Mesothelial cell of epicardium (in vitro differentiated cells): ENCODE measurements at places on chromosomes 3 and 15.

GRCh38 chr3:149528340-149528650, 53.8 kb downstream of the TM4SF4 start:
- no peak overlapping the region for H3K4me3 ChIP-seq
- H3K27ac ChIP-seq, result peak overlapping the region; percentile 33
- DNase-seq, result no peak
- H3K36me3 ChIP-seq, result peaks cover 23% of the 10 kb centered on the region
- H3K27me3 ChIP-seq, result no peaks in the 10 kb centered on the region

DNA sequence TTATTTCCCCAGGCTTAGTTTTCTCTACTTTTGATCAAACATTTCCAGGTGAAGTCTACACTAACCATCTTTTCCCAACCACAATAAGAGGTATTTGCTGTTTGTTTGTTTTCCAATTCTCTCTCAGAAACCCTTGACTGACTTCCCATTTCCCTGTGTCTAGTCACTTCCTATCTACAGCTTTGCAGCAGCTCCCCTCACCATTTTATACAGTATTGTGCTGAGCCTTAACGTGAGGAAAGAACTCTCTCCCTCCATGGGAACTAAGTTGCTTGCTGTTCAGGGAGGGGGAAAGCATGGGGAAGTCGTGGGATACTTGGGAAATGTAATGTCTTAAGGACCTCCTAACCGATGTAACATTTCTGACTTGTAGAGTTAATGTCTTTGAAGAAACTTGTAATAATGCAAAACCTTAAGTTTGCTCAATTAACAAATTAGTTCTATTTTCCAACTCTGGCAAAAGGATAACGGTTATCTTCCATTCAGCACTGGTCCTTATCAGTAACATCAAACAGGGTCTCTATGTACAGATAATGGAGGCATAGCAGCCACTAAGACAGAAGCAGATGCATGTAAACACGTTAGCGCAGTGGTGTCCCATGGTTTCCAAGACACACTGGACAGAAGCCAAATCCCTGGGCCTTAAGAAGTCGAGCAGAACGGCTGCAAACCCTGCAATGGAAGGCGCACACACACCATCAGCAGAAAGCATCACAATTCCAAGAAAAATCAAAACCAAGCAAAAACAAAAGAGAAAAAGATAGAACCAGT, 39.7 kb downstream of the NPTN start:
- H3K36me3 ChIP-seq, result peaks cover 27% of the 10 kb centered on the region
- no peak for DNase-seq
- peak overlapping the region; percentile 84 for H3K27ac ChIP-seq
- H3K4me3 ChIP-seq, result no peak overlapping the region

- no peaks in the 10 kb centered on the region for H3K4me1 ChIP-seq
- H3K27me3 ChIP-seq, result no peaks in the 10 kb centered on the region
- H3K36me3 ChIP-seq, result peaks cover 3% of the 10 kb centered on the region
Observed at GRCh38 chr15:25179673-25180511, 225.1 kb downstream of the SNRPN start.

DNA sequence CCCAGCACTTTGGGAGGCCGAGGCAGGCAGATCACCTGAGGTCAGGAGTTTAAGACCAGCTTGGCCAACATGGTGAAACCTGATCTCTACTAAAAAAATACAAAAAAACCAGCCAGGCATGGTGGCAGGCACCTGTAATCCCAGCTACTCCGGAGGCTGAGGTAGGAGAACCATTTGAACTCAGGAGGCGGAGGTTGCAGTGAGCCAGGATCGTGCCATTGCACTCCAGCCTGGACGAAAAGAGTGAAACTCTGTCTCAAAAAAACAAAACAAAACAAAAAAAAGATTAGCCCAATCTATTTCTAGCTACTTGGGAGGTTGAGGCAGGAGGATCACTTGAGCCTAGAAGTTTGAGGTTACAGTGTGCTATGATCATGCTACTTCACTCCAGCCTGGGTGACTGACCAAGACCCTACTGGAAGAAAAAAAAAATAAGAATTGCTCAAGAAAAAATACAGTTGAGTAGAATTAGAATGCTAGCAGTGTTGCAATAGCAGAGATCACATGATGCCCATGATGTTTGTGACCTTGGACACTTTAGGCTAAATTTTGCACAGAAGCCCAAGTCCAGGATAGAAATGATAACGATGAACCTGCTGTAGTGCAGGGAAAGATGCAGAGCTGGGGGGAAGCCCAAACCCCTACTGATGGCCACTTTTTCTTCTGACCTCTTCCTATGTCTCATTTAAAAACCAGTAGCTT, 162.2 kb downstream of the LPP start:
- H3K27me3 ChIP-seq, result no peaks in the 10 kb centered on the region
- no peaks in the 10 kb centered on the region for H3K36me3 ChIP-seq
- no peak overlapping the region for H3K27ac ChIP-seq
- H3K4me1 ChIP-seq, result peaks cover 6% of the 10 kb centered on the region
- H3K4me3 ChIP-seq, result no peak overlapping the region

DNA sequence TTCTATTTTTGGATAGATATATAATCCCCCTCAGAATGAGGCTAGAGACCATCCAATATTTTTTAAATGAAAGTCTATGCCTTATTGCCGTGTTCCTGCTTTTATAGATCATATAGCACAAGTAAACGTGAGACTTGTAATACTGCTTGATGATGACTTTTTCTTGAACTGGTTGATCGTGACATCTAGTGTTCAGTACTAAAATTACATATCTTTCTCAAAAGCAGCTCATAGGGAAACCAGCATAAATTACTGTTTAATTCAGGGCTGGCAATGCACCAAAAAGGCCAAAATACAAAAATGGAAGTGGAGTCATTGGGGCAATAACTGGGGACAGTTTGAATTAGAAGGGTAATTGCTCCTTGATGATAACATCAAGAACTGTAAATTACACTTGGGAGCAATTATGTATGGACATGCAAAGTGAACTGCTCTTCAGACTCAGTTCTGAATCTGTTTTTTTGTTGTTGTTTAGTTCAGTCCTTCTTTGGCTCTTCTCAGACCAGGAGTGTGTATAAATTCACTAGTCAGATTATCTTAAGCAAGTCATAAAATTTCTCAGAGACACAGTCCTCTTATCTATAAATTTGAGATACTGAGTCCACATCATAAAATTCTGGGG, 325.3 kb downstream of the THSD4 start:
- peak overlapping the region; percentile 64 for H3K27ac ChIP-seq
- no peak for DNase-seq
- peaks cover 42% of the 10 kb centered on the region for H3K4me1 ChIP-seq
- H3K4me3 ChIP-seq, result no peak overlapping the region

- H3K4me1 ChIP-seq, result peaks cover 21% of the 10 kb centered on the region
- H3K27me3 ChIP-seq, result no peaks in the 10 kb centered on the region
- H3K36me3 ChIP-seq, result no peaks in the 10 kb centered on the region
- H3K4me3 ChIP-seq, result peak overlapping the region; percentile 85
- peak overlapping the region; percentile 96 for H3K27ac ChIP-seq
Observed at GRCh38 chr3:197791892-197792647, 1.0 kb downstream of the LRCH3 start.

DNA sequence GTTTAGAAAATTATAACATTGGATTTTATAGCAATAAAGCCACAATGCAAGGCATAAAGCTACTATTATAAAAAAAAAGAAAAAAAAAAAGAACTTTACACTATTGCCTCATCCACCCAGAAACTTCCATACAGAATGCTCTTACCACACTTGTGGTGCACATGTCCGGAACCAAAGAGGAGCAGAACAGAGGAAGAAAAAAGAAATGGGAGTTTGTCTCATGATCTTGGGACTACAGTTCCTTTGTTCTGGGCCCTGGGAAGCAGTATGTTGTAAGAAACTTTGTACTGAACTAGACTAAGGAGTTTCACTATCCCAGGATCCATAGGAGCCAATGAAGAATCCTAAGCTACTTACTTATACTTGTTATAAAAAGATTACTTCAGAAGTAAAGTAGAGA, 36.1 kb downstream of the FMN1 start:
- peaks cover 38% of the 10 kb centered on the region for H3K4me1 ChIP-seq
- H3K36me3 ChIP-seq, result no peaks in the 10 kb centered on the region
- no peak overlapping the region for H3K4me3 ChIP-seq
- no peak for DNase-seq

DNA sequence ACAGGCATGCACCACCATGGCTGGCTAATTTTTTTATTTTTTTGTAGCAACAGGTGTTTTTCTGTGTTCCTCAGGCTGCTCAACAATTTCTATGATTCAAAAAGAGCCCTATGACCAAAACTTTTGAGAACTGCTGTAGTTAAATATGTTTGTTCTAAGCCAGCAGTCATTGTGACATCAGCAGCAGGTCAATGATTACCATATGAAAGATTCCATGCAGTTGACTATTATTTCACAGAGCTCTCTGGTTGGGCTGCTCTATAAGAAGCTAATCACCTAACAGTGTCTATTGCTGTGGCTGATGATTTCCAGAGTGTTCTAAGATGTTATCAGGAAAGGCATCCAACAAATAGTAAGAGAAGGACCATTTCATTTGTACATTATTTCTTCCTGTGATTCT, at the start of gene CCDC54:
CCDC54 (plus strand) TSS at position 289 of the 400 bp plus-strand sequence. CDS start 149 bp downstream, outside the sequence.
- H3K36me3 ChIP-seq, result peaks cover 5% of the 10 kb centered on the region
- no peak for DNase-seq
- H3K27me3 ChIP-seq, result no peaks in the 10 kb centered on the region

DNA sequence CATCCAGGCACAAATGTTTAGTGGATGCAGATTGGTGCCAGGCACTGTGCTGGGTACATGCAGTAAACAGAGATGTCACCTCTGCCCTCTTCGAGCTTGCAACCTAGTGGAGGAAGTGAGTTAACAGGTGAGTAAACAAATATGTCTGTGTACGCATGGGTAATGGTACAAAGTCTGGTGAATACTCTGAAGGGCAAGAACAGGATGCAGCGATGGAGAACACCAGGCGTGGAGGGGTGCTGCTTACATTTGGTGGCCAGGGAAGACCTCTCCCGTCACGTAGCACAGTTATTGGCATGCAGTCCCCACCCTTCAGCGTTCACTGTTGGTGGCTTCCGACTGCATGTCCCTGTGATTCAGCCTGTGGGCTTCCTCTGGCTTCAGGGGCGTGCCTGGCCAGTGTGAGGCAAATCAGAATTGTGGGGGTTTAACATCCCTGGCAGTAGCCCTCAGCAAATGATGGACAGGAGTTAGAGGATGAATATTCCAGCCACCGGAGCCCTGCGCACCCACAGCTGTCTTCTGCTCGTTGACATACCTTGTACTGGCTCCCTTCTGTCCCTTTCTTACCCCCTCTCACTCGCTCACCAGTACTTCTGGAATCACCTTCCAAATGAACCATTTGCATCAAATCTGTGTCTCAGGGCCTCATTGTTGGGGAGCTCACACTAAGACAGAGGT, 9.1 kb upstream of the HDAC11 start:
- H3K27ac ChIP-seq, result no peak overlapping the region
- DNase-seq, result no peak
- no peaks in the 10 kb centered on the region for H3K27me3 ChIP-seq
- H3K36me3 ChIP-seq, result no peaks in the 10 kb centered on the region
- peaks cover 12% of the 10 kb centered on the region for H3K4me1 ChIP-seq
- H3K4me3 ChIP-seq, result no peak overlapping the region

GRCh38 chr3:138066383-138066782, 49.0 kb downstream of the DZIP1L start:
- H3K4me1 ChIP-seq, result no peaks in the 10 kb centered on the region
- no peak overlapping the region for H3K4me3 ChIP-seq
- peaks cover 10% of the 10 kb centered on the region for H3K36me3 ChIP-seq

DNA sequence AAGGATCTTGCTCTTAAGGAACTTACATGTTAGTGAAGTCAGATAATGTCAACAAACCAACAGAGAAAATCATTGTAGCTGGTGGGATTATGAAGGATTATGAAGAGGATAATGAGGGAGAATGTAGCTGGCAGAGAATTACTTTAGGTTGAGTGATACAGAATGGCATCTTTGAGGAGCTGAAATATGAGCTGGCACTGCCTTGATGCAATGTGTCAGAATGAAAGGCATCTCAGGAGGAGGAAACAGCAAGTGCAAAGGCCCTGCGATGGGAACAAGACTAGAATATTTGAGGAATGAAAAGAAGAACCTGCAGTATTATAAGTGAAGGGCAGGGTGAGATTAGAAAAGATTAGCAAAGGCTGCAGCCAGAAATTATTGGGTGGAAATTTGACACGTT, 237.2 kb upstream of the ADAMTS9 start:
- H3K4me1 ChIP-seq, result peaks cover 12% of the 10 kb centered on the region
- no peaks in the 10 kb centered on the region for H3K27me3 ChIP-seq
- H3K27ac ChIP-seq, result no peak overlapping the region
- H3K4me3 ChIP-seq, result no peak overlapping the region

GRCh38 chr3:39548282-39548681, 80.8 kb downstream of the MOBP start:
- no peak overlapping the region for H3K4me3 ChIP-seq
- DNase-seq, result no peak
- peaks cover 20% of the 10 kb centered on the region for H3K27me3 ChIP-seq

DNA sequence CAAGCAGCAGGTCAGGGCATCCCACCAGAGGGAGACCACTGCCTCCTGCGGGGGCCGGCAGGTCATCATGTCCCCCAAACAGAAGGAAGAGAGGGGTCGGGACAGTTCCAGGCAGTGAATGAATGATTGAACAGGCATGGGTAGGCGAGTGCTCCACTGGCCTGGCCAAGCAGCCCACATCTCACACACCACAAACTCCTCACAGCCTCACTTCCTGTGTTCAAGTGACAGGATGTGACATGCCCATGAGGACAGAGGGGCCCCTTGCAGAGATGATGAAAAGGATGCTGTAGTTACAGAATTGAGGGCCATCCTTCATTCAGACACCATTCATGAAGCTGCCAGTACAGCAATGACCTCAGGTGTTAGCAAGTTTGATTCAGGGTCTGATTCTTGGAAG, 3.7 kb downstream of the IQSEC1 start:
- peaks cover 2% of the 10 kb centered on the region for H3K4me1 ChIP-seq
- H3K27me3 ChIP-seq, result peaks cover 35% of the 10 kb centered on the region
- H3K27ac ChIP-seq, result no peak overlapping the region
- DNase-seq, result no peak
- no peak overlapping the region for H3K4me3 ChIP-seq
- no peaks in the 10 kb centered on the region for H3K36me3 ChIP-seq

- peaks cover 30% of the 10 kb centered on the region for H3K27me3 ChIP-seq
- peak; percentile 27 for DNase-seq
- no peaks in the 10 kb centered on the region for H3K36me3 ChIP-seq
- H3K4me1 ChIP-seq, result no peaks in the 10 kb centered on the region
- H3K4me3 ChIP-seq, result no peak overlapping the region
Observed at GRCh38 chr15:31467361-31467760, 140.7 kb downstream of the KLF13 start.

DNA sequence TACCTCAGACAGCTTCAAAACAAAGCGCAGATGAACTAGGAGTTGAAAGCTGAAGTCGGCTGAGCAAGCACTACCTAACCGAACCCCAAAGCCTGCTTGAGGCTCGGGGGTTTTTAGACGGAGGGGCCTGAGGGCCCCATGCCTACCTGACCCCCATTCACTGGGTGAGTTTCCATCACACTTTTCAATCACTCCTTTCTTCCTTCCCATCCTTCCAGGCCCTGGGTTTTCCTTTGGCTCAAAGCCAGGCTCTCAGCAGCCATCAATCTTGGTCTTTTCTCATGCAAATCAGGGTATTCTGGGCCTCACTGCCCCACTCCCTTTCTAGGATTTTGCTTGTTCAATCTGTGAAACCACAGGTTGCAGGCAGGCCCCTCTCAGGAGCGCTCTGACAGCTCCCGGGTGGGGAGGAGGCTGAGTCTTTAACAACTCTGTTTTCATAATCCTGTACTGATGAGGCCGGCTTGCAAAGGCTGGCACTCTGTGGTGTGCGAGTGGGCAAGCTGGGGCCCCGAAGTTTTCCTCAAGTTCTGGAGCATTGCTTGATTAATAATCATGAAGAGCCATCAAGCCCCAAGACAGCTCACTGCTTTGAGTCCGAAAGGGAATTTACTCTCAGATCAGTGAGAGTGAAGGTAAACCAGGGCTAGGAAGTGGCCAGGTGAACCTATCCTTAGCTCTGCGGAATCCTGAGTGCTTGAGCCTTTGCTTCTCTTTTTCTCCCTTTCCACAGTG, 97.6 kb downstream of the FRMD4B start:
- peak; percentile 25 for DNase-seq
- H3K27me3 ChIP-seq, result no peaks in the 10 kb centered on the region
- H3K4me3 ChIP-seq, result peak overlapping the region; percentile 30
- peaks cover 72% of the 10 kb centered on the region for H3K4me1 ChIP-seq
